Progenitor cell of endocrine pancreas (in vitro differentiated cells): ENCODE measurements at places on chromosomes 6 and 20.

DNA sequence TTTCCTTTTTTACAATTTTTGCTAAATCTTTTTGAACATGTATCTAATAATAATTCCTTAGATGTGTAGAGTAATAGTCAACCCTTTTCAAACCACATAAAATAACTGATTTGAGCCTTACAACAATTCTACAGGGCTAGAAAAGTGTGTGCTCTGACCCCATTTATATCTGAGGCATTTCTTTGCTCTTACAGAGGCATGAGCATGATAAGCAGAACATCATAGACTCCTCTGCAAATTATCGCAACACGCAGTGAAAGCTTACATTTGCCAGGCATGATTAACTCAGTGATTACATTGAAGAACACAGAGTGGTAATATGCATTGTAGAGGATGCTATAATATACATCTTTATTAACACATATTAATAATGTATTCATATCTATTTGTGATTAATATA lies 120.4 kb downstream of the SIM1 start:
- no peak for DNase-seq

GRCh38 chr20:22805219-22805618 lies 220.8 kb upstream of the FOXA2 start:
- peak; percentile 22 for DNase-seq

DNA sequence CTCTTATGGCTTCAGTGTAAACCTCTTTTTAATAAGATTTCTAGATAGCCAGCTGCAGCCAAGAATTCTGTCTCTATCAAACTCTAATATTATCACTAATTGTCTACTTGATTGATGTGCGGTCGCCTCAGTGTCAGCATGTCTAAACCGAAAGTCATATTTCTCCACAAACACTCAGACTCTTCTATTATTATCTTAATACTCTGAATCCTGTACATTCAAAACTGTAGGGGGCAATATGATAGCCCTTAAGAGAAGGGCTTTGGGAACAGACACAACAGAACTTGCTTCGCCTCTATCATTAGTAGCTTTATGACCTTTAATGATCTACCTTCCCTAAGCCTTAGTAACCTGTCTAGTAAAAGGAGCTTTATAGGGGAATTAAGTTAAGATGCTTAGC lies 379.7 kb upstream of the PTCHD4 start:
- no peak for DNase-seq

DNA sequence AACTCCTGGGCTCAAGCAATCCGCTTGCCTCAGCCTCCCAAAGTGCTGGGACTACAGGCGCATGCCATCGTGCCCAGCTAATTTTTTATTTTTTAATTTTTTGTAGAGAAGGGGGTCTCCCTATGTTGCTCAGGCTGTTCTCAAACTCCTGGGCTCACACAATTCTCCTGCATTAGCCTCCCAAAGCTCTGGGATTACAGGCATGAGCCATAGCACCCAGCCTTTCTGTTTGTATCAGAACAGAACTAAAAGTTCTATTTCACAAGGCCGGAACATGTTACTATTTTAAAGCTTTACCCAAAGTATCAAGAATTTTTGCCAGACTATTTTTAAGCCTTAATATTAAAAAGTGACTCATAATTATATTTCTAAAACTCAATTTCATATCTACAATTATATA lies 42.4 kb downstream of the NDRG3 start:
- DNase-seq, result no peak

DNA sequence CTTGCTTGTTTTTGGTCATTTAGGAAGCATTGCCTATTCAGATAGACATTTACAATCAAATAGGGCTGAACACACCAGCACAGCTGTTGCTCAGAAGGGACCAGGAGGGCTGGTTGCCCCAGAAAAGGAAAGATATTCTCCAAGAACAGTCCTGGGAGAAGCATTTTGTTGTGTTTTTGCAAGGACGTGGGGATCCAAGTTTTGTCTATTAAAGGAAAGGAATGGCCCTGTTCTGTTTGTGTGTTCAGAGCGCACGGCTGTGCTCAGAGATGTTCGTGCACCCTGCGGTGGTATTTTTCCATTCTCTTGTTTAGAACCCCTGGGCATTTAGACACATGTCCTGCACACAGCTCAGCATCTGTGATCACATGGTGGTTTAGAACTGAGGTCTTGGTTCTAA lies 82.5 kb downstream of the TXNDC5 start:
- no peak for DNase-seq

DNA sequence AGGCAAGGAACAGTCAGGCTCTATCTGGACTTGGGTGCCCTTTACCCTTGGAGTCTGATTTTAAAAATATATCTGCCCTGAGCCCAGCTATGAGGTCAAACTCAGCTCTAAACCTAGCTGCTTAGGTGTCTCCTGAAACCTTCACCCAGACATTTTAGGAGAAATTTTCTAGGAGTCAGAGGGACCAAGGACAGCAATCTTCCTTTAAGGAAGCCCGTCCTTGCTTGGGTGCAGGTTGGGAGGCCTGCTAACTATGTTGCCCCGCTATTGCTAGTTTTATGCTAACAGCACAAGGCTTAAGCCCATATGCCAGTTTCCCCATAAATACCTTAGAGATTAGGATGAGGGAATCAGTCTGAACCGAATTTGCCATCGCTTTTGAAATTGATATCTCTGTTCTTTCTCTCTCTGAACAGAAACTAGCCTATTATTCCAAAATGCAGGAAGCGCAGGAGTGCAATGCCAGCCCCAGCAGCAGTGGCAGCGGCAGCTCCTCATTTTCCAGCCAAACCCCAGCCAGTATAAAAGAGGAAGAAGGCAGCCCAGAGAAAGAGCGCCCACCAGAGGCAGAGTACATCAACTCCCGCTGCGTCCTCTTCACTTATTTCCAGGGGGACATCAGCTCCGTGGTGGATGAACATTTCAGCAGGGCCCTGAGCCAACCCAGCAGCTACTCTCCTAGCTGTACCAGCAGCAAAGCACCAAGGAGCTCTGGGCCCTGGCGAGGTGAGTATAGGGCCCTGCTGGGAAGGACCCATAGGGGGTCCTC lies 2.6 kb downstream of the VGLL2 start:
- DNase-seq, result no peak

DNA sequence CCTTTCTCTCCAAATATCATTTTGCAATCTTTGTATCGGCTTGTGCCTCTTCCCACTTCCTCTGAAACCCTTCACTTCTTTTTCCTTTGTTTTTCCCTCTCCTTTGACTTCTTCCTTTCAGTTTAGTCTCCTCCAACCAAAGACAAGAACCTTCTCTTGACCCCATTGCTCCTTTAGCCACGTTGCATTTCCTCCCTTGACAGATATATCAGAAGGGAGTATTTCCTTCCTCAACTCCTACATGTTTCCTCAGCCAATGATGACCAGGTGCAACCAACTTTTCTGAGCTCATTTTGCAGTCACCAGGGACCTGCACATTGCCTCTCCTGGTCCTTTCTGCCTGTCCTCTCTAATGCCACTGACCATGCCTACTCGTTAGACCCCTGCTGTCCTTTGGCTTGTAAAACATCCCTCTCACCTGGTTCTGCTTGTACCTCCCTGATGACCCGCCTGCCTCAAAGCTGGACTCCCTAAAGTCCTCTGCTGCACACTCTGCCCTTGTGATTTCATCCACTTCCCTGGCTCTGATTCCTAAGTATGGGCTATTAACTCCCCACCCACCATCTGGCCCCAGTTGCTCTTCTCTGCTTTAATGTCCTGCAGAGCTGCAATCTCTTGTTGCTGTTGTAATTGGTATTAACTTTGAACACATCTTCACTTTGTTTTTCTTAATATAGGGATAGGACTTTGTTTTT lies 27.4 kb downstream of the SLC22A16 start:
- no peak for DNase-seq

GRCh38 chr6:45420083-45420908 lies 42.6 kb upstream of the SUPT3H start:
- no peak for DNase-seq

- no peak for DNase-seq
These were observed 7.4 kb upstream of the GMPR start for GRCh38 chr6:16230953-16231352.

- no peak for DNase-seq
These were observed 32.1 kb downstream of the FNDC1 start for GRCh38 chr6:159201336-159201735.

DNA sequence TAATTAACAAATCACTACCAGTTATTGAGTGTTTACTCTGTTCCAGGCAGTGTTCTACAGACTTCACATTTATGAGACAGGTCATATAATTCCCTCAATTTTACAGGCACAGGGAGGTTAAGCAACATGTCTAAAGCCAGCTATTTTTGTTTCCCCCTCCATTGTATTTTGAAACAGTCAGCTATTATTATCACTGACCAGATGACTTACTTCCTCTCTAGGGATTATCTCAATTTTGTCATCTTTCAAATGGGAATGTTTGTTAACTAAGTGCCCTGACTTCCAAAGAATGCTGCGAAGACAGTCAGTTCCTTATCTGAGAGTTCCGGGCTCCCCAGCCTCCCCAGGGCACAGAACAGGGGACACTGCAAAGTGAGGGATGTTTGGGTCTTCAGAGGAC lies 5.6 kb upstream of the CNPY3 start:
- DNase-seq, result no peak

GRCh38 chr20:54062812-54063280 lies 7.5 kb downstream of the BCAS1 start:
- no peak for DNase-seq

DNA sequence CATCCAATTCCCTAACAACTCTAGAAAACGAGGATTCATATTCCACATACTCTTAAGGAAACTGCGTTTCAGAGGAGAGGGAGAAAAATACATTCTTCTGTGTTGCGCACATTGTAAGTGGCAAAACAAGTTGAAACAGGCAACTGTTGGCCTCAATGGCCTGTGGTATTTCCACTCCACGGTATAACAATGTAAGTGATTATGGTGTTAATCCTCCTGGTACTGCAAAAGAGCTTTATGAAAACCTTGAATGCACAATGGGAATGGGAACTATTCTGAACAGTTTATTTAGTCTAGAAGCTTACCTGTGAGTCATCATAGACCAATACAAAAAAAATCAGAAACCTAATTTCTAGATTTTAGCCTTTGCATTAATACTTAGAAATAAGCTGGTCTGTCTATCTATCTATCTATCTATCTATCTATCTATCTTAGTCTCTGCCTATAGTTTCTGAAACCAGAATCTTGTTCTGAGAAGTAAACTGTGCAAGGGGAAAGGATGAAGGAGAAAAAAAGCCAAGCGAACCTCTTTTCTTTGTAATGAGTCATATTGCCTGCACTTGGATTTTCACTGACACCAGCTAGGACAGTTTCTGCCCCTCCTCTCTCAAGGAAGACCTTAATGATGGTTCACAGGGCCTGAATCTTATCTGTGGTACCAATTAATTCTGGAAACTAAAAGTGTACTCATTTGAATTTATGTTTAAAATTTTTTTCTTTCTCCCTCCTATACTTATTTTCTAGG lies 101.5 kb downstream of the RNF144B start:
- DNase-seq, result no peak

DNA sequence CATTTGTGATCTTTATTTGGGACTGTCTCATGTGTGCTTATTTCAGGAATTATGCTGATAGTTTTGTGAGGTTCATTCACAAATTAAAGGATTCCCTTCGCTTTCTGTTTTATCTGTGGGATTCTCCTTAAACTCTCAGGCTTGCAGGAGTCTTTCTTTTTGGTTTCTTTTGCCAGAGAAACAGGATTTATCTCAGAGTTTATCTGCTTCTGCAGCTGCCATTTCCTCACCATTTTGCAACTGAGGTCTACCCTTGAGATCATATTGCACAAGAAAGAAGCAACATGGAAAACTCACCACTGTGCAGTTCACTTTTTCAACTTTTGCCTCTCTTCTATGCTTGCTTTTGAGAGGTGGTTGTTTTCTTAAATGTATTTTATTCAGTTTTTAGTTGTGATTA lies 201.0 kb downstream of the PRL start:
- no peak for DNase-seq

- DNase-seq, result peak; percentile 26
These were observed 1.2 kb upstream of the C6orf62 start for GRCh38 chr6:24720131-24720603.

GRCh38 chr20:24675651-24676352 lies 206.4 kb downstream of the SYNDIG1 start:
- no peak for DNase-seq

DNA sequence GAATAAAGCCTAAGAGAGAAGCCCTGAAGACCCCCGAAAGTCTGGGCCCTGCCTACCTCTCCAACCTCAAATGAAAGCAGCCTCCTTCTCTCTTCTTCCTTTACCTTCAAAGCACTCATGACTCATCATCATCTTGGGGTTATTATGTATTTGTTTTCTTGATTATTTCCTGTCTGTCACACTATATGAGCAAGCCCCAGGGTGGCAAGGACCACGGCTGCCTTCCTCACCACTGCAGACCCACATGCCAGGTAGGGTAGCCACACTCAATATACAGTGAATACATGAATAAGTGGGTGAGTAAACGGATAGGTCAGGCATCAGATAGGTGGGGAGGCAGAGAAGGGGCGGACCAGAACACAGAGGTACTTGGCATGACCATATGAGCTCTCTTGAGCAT lies 8.8 kb downstream of the WFDC3 start:
- no peak for DNase-seq

- no peak for DNase-seq
These were observed 31.3 kb upstream of the LAMP5 start for GRCh38 chr20:9483131-9483530.

GRCh38 chr6:162533009-162533400 lies 194.6 kb downstream of the PRKN start:
- no peak for DNase-seq

DNA sequence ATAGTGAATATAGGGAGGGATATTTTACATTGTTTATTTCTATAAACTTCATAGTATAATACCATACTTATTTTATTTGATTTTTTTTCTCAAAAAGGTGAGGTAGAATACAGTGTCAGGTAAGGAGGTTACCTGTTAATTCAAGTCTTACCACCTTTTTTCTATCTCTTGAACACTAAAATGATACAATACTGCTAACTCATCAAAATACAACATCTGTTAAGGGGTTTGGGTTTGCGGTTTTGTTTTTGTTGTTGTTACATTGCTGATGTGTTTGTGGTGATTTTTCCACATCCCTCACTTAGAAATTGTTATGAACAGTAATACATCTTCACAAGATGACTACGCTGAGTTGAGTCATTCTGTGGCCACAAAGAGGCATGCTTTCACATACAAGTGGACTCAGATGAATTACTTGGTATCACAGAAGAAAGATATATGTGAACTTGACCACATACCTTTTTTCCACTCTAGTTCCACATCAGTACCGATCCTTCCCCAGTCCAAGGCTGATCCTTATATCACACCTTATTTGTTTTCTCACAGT lies 139.4 kb upstream of the ID4 start:
- DNase-seq, result no peak

DNA sequence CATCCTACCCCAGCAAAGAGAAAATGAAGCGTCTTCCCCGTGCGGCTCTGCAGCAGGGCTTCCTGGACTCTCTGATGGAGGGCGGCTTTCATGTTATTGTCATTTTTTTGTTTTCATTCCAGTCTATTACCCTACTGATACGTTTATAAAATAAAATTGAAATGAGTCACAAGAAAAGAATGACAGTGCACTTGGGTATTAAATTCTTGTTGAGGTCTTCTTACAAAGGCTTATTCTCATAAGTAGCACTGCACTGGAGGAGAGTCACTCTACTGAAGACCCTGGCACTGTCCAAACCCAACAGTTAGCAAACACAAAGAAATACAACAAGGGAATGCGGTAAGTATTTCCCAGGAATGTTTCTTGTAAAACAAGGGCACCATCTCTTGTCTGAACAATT lies 379.3 kb downstream of the MAFB start:
- no peak for DNase-seq
